ENCODE measurements at places on chromosomes 2 and 18.

- DNase-seq: no peak
These were observed 260.6 kb downstream of the CLIP4 start for GRCh38 chr2:29375843-29376242.

DNA sequence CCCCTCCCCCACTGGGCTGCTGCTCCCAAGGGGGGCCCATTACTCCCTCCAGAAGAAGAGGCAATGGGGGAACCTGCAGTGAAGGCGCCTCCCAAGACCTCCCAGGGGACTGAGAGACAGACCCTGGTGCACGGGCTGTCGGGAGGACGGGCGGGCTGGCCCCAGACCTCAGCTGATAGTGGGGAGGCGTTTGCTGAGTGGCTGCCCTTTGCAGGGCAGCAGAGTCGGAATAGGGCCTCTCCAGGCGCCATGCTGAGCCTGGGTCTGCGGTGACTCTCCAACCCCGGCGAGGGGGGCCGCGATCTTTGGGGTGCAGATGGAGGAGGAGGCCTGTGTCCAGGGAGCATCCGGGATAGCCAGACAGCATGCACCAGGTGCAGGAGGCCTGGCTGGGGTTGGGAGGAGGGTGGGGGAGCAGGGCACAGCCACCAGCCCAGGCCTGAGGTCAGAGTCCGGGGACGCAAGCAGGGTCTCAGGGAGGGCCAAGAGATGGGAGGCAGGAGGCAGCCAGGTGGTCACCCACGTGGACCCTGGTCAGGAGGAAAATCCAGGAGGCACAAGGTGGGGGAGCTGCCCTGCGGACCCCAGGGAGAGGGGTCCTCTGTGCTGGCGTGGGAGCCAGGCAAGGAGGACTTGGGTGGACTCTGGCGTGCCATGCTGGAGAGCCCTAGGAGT, 11.0 kb downstream of the CROCC2 start:
- DNase-seq: no peak

DNA sequence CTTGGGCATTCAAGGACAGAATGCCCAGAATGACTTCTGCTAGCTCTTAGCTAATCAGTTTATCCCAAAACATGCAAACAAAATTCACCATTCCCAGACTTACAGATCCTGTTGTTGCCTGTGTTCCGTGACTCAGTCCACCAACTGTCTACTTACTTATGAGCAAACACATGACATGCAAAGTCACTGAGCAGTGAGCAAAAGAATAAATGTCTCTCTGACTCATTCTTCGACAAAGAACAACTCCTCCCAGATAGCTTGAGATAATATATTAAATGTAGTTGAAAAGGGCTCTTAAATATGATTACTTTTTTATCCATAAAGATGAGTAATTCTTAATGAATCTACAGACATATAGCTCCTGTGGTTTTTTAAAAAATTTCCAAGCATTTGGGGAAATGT, 9.0 kb upstream of the CREG2 start:
- peak; percentile 39 for DNase-seq

- DNase-seq: no peak
These were observed 96.3 kb downstream of the TRIP12 start for GRCh38 chr2:229825476-229825875.

DNA sequence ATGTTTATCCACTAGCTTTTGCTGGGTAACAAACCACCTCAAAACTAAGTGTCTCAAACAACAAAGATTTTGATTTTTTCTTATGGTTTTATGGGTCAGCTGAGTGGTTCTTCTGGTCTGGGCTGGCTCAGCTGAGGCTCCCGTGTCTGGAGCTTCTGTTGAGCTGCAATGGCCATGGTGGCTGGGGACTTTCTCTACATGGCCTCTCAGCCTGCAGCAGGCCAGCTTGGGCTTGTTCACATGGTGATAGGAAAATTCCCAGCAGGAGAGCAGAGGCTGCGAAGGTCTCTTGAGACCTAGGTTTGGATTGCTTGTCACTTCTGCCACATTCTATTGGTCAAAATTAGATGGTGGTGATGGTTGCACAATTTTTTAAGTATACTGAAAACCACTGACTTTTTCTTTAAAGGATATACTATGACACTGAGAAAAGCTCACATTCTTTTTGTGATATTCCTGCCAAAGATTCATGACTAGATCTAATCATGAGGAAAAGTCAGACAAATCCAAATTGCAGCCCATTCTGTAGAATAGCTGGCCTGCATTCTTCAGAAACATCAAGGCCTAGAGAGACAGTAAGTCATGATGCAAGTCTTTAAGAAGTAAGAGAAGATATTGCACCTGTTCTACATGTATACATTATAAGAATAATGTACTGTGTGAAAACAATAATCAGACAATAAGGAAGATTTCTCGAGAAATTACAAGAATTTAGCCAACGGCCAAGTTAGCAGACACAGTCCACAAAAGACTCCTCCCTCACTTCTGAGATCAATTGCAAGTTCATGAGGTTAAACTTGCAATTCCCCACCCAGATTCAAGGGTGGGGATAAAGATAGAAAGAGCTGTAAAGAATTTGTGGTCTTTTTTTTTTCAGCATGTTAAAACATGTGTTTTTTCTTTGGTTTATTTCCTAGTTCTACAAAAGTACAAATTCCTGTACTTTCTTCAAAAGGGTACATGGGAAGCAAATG, 35.0 kb upstream of the IL1R2 start:
- DNase-seq: no peak

GRCh38 chr18:46344416-46345180, 240.4 kb downstream of the HAUS1 start:
- DNase-seq: no peak

GRCh38 chr18:54149078-54149697, 75.3 kb downstream of the MBD2 start:
- peak; percentile 91 for DNase-seq

- DNase-seq: peak; percentile 50
These were observed 171.9 kb upstream of the GATA6 start for GRCh38 chr18:21997207-21998143.

DNA sequence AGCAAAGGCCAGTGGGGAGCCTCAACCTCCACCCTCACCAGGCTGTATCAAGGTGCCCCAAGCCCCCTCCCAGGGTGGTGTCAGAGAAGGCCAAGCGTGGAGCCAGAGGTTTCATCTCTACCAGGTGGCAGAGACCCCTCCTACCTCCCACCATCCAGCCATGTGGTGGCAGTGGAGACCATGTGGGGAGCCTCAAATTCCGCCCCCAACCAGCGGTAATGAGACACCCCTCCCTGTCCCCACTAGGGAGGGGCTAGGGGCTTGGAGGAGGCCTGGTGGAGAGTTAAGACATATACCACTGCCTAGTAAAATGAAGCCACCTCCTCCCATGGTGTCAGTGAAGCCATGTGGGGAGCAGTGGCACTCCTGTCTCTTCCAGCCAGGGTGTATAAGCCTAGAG, 24.4 kb upstream of the YPEL5 start:
- no peak for DNase-seq

GRCh38 chr2:58959996-58960395, 718.9 kb upstream of the FANCL start:
- no peak for DNase-seq

GRCh38 chr2:39018638-39019037, 102.2 kb downstream of the SOS1 start:
- no peak for DNase-seq

GRCh38 chr2:220890931-220891330, 681.2 kb downstream of the EPHA4 start:
- no peak for DNase-seq

DNA sequence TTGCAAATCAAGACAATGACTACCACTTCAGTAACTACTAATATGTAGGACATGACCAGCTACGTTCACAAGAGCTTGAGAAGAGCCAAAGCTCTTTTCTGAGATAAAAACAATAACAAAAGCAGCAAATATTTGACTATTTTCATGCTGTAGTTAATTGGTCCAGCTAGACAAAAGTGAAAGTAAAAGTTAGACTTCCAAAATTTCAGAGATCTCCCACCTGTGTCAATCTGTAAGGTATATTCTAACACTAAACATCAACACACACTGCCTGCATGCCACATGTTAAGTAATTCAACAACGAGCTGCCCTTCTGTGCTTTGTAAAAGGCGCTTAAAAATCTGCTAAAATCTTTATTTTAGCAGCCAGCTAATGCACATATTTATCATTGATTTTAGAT, 185.9 kb downstream of the SLC39A10 start:
- DNase-seq: no peak
